ENCODE measurements at places on chromosomes 6 and 20.

- no peak for DNase-seq
Observed at GRCh38 chr6:47545223-47545622, 67.6 kb downstream of the CD2AP start.

DNA sequence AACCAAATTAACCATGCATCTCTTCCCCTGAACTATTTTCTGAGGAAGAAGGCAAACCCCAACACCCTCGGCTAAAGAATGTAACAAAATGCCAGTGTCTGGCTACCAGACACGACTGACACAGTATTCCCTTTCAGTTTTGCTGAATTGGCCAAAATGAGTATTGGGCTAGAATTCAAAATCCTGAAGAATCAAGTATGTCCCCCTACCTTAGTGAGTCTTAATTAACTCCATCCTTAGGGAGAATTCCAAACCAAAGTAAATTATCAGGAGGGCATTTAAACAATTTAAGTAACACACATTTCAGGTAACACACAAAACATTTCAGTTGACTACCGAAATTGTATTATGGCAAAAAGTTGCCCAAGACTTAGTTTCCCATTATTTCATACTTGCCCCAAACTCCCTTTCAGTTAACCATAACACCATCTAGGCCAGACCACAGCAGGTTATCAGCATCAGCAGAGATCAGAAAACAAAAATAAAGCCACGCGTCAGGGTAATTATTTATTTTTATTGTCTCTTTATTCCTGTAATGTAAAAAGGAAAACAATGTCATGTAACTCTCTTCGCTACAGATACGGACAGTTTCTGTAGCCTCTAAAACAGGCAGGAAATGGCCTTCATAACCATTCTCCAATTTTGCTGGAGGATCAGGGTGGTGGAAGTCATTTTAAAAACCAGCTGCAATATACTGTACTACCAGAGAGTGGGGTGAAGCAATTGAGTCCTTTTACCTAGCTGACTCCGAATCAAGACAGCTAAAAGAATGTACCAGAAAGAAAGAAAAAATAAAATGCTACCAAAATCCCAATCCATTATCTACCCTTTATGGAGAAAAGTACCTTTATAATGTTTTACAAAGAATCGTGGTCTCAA is 1.9 kb downstream of the SNX5 start:
- no peak for DNase-seq

DNA sequence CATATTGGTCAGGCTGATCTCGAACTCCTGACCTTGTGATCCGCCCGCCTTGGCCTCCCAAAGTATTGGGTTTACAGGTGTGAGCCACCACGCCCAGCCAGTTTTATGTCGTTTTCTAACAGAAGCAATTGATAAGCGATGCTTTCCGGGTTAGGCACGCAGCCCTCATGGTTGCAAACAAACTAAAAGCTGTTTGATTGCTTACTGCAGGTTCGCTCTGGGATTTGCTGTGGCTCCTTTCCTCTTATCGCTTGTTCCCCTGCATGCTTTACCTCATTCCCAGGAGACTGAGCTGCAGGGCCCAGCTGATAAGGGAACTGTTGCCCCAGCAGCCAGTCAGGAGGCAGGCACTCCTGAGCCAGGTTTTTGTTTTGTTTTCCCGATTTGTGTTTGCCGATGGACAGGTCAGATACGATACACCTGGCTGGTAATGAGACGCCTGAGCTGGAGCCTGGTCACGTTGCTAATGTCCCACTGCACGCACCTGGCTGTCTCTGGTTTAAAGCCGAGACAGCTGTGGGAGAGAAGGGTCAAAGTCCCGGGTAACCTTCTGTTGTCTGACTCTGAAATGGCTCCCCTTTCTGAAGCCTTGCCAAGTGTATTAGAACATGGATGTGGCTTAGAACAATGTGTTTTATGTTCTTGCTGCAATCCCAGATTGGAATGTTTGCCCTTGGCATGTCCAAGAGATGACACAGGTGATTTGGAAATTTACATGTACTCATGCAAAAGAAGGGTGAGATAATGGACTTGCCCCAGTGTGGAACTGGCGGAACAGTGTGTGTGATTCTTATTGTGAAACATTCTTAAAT is 19.9 kb downstream of the DSP start:
- peak; percentile 32 for DNase-seq

GRCh38 chr6:44073612-44074438 is 53.4 kb downstream of the MRPL14 start:
- no peak for DNase-seq

GRCh38 chr6:16104624-16105433 is 24.1 kb upstream of the MYLIP start:
- DNase-seq: no peak

GRCh38 chr20:62824476-62825332 is 7.9 kb downstream of the COL9A3 start:
- DNase-seq: peak; percentile 31

Measured in NCI-H1092 treated with DMSO at 0.1 percent for 48 hours (cell line).